ENCODE measurements at places on chromosomes 12 and 14. TPM values are rescaled to one million over a fixed set of nuclear protein-coding genes. Genes with fewer than 3 reads are reported as not detected.
A peak's percentile ranks its signal among the peaks of the same experiment; 100 is the strongest.

- DNase-seq, result no peak
- no peaks in the 10 kb centered on the region for H3K27me3 ChIP-seq
- H3K36me3 ChIP-seq, result peaks cover 7% of the 10 kb centered on the region
- H3K4me1 ChIP-seq, result peaks cover 5% of the 10 kb centered on the region
Measured at GRCh38 chr12:122610911-122611310, 83.9 kb downstream of the KNTC1 start.

DNA sequence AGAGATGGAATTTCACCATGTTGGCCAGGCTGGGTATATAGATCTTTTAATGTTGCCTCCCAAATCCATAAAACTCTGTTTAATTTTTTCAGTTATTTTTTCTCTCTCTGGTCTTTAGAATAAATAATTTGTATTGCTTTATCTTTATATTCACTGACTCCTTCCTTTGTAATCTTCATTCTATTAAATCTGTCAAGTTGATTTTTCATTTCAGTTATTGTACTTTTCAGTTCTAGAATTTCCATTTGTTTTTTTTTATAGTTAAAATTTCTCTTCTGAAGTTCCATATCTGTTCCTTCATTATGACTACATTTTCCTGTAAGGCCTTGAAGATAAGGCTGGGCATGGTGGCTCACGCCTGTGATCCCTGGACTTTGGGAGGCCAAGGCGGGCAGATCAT is 13.6 kb upstream of the SPPL3 start:
- no peak overlapping the region for H3K27ac ChIP-seq
- H3K4me1 ChIP-seq, result no peaks in the 10 kb centered on the region
- no peak for DNase-seq
- H3K27me3 ChIP-seq, result no peaks in the 10 kb centered on the region
- H3K36me3 ChIP-seq, result peaks cover 2% of the 10 kb centered on the region
- H3K4me3 ChIP-seq, result no peak overlapping the region

GRCh38 chr14:105865904-105866840 is 339.8 kb downstream of the TMEM121 start:
- H3K4me1 ChIP-seq, result no peaks in the 10 kb centered on the region
- H3K27ac ChIP-seq, result no peak overlapping the region
- DNase-seq, result peak; percentile 5
- peaks cover 1% of the 10 kb centered on the region for H3K36me3 ChIP-seq

- H3K4me1 ChIP-seq, result no peaks in the 10 kb centered on the region
- H3K36me3 ChIP-seq, result no peaks in the 10 kb centered on the region
- H3K27me3 ChIP-seq, result peaks cover 13% of the 10 kb centered on the region
- no peak overlapping the region for H3K27ac ChIP-seq
- no peak for DNase-seq
- no peak overlapping the region for H3K4me3 ChIP-seq
Measured at GRCh38 chr12:114344831-114345230, 61.1 kb downstream of the TBX5 start.

DNA sequence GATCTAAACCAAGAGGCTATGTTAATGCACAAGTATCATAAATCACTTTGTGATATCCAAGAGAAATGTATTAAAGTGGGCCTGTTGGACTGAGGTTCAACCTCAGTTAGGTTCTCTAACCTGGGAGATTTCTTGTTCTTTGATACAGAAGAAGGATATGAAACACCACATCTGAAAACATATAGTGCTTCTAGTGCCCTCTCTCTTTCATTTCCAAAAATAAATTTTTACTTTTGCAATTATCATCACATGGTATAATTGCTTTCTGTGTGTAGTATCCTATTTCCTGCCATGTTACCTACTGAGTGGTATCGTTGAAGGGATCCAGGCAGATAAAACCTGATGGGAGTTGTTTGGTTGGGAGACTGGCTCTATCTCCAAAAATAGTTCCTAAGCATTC is 264.9 kb downstream of the CCER1 start:
- no peaks in the 10 kb centered on the region for H3K4me1 ChIP-seq
- H3K27ac ChIP-seq, result no peak overlapping the region
- no peaks in the 10 kb centered on the region for H3K27me3 ChIP-seq
- no peak overlapping the region for H3K4me3 ChIP-seq
- no peak for DNase-seq
- H3K36me3 ChIP-seq, result no peaks in the 10 kb centered on the region

DNA sequence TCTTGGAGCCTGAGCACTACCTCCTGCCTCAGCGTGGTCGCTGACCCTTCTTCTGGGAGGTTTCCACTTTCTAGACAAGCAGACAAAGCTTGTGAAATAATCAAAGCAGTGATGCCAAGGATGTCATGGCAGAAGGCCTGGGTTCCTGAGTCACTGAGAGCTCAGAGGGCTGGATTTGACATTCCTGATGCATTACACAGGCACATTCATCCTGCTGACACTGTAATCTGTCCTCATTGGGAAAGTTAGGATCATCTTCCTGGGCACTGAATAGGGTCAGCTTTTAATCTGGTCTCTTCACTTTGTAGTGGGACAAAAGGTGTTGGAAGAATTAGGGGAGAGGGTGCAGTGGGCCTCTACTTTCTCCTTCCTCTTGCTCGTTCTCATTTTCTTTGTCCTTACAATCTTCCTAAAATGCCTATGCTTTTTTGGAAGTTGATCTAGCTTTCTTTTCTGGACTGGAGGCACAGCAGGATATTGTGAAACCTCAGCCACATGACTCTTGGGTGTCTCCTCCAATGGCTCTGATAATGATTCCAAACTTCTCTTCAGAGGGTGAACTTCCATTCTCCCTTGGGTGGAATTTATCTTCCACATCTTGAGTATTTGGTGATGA is 29.6 kb downstream of the EEA1 start:
- H3K27me3 ChIP-seq, result no peaks in the 10 kb centered on the region
- H3K36me3 ChIP-seq, result peaks cover 10% of the 10 kb centered on the region
- H3K4me1 ChIP-seq, result peaks cover 4% of the 10 kb centered on the region
- no peak for DNase-seq
- no peak overlapping the region for H3K4me3 ChIP-seq
- H3K27ac ChIP-seq, result no peak overlapping the region

DNA sequence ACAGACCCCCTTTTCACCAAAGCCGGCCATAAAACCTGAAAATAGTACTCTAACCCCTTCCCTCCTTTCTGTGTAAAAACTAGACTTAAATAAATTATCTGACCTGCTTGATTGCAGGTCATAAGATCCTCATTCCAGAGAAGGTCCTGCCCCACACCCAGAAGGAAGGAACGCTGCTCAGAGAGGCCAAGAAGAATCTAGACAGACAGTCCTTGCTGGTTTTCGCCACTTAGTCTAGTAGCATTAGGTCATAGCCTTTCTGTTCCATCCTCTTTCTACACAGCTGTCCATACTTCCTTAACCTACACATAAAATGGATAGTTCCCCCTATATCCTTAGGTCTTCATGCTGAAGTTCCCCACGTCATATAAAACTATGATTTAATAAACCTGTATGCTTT is 83.7 kb upstream of the IGF1 start:
- no peaks in the 10 kb centered on the region for H3K36me3 ChIP-seq
- H3K27ac ChIP-seq, result peak overlapping the region; percentile 57
- H3K4me3 ChIP-seq, result no peak overlapping the region
- H3K27me3 ChIP-seq, result no peaks in the 10 kb centered on the region
- DNase-seq, result no peak

DNA sequence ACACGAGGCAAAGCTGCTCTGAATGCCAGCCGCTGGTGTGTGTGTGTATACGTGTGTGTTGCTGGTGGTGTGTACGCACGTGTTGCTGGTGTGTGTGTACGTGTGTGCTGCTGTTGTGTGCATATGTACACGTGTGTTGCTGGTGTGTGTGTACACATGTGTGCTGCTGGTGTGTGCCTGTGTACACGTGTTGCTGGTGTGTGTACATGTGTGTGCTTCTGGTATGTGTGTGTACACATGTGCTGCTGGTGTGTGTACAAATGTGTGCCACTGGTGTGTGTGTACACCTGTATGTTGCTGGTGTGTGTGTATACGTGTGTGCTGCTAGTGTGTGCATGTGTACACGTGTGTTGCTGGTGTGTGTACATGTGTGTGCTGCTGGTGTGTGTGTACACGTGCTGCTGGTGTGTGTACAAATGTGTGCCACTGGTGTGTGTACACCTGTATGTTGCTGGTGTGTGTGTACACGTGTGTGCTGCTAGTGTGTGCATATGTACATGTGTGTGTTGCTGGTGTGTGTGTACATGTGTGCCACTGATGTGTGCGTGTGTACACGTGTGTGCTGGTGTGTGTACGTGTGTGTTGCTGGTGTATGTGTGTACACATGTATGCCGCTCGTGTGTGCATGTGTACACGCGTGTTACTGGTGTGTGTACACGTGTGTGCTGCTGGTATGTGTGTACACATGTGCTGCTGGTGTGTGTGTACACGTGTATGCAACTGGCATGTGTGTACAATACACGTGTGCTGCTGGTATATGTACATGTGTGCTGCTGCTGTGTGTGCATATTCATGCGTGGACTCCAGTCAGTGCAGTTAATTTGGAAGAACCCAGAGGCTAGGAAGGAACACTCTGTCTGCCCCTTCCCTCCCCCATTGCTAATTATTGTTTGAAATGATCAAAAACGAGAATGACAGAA is 47.2 kb downstream of the CACNA2D4 start:
- no peak overlapping the region for H3K4me3 ChIP-seq
- H3K36me3 ChIP-seq, result peaks cover 3% of the 10 kb centered on the region
- H3K27ac ChIP-seq, result no peak overlapping the region
- DNase-seq, result peak; percentile 6
- H3K27me3 ChIP-seq, result peaks cover 8% of the 10 kb centered on the region
- peaks cover 5% of the 10 kb centered on the region for H3K4me1 ChIP-seq

Gene PSMB11
- total RNA-seq, result not detected

Gene SLC39A5
- total RNA-seq, result 65.2 TPM

Gene GPR84
- total RNA-seq, result not detected

Data from progenitor cell of endocrine pancreas (in vitro differentiated cells).